ENCODE measurements at places on chromosomes 4 and X. TPM values are rescaled to one million over a fixed set of nuclear protein-coding genes. Genes with fewer than 3 reads are reported as not detected.
A peak's percentile ranks its signal among the peaks of the same experiment; 100 is the strongest.

Gene XPNPEP2
- 1.5 TPM for total RNA-seq

- peak; percentile 45 for DNase-seq
These were observed 160.6 kb downstream of the AFF2 start for GRCh38 chrX:148661035-148661434.

Gene MBNL3
- total RNA-seq: 2.8 TPM

Gene RBM10
- total RNA-seq: 39.5 TPM

Gene PDCL2
- not detected for total RNA-seq

DNA sequence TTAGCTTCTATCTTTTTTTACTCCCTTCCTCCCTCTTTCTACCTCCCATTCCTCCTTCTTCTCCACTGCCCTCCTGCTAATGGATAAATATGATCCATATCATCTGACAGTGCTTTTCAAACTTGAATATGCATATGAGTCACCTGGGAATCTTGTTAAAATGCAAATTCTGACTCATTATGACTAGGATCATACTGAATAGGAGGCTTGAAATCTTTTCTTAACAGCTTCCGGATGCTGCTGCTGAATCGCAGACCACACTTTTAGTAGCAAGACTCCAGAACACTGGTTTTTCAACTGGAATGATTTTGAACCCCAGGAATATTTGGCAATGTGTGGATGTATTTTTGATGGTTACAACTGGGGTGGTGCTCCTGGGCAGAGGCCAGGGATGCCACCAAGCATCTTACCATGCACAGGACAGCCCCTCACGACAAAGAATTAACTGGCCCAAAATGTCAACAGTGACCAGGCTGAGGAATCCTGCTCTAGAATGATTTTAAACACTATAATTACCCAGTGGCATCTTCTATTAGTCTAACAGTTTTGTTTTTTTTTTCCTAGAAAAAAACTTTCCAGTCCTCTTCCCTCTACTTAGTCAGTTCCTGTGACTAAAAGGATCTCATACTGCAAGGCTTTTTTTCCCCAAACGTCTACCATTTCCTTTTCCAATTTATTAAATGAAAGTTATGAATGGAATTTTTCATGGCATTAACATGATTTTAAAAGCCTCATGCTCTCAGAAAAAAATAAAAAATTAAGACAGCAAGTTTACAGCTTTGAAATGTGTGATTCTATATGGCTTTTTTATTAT lies 10.6 kb upstream of the PYURF start:
- peak; percentile 79 for DNase-seq

DNA sequence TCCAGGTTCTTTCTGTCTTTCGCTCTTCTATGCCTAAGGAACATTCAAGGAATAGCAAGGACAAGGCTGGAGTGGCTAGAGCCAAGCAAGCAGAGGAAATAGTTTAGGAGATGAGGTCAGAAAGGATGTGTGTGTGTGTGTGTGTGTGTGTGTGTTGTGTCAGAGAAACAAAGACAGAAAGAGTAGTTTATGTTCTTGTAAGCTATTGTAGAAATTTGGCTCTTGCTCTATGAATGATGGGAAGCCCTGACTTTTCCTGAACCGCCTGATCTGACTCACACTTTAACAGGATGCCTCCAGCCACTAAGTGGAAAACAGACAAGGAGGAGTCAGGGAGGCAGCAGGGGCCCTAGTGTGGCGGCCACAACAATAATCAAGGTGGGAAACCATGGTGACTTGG lies 39.7 kb downstream of the LGI2 start:
- DNase-seq: peak; percentile 92

DNA sequence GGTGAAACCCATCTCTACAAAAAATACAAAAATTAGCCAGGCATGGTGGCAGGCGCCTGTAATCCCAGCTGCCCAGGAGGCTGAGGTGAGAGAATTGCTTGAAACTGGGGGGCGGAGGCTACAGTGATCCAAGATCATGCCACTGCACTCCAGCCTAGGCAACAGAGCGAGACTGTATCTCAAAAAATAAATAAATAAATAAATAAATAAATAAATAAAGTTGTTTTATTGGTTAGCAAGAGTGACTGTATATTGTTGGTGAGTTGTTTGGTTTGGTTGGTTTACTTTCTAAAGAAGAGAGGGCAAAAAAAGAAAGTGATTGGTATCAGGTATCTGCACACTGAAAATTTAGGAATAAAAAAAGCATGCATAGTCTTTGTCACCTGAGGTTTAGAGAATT lies 501.0 kb downstream of the RPA4 start:
- no peak for DNase-seq

Gene MGARP
- 12.3 TPM for total RNA-seq

Gene GK
- total RNA-seq: 44.4 TPM

Gene UGT2B15
- not detected for total RNA-seq

Gene AREG
- 1.5 TPM for total RNA-seq

DNA sequence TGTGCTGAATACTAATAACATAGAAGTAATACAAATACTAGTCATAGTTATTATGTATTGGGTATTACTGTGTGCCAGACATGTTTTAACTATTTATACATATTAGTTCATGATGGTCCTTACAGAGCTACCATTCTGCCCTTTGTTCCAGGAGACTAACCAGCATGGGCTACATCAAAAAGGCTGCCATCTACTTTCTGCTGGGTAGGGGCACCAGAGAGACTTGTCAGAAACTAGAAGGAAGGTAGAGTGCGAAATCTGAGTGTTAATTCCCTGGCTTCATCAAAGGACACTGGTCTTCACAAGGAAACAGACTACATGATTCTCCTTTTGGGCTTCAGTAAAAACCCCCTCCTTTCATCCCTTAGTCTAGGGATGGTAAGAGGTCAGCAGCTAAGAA lies 347.8 kb downstream of the GBA3 start:
- DNase-seq: no peak

Gene SPIN3
- 11.0 TPM for total RNA-seq
